Uterine smooth muscle cell (primary cell): ENCODE measurements at places on chromosomes 2 and 18. TPM values are rescaled to one million over a fixed set of nuclear protein-coding genes. Genes with fewer than 3 reads are reported as not detected.

The SPP2 gene
- total RNA-seq: not detected in 2 replicates

The C2orf76 gene
- total RNA-seq: 8.4 and 10.2 TPM in 2 replicates

The SDC1 gene
- 99.2 and 117 TPM in 2 replicates for total RNA-seq

The CRACDL gene
- under 0.01 TPM in 1 of 2 replicates, not detected in the other for total RNA-seq

The CASP10 gene
- total RNA-seq: 4.5 and 6.1 TPM in 2 replicates

The ASTL gene
- total RNA-seq: not detected in 2 replicates

The ELOA2 gene
- not detected in 2 replicates for total RNA-seq

The D2HGDH gene
- 22.7 and 28.5 TPM in 2 replicates for total RNA-seq

The SNTG2 gene
- total RNA-seq: 0.11 TPM in 1 of 2 replicates, not detected in the other

The COLEC11 gene
- under 0.01 TPM in 1 of 2 replicates, not detected in the other for total RNA-seq

The GMPPA gene
- total RNA-seq: 67.4 and 70.6 TPM in 2 replicates

The CPO gene
- total RNA-seq: 0.12 TPM in 1 of 2 replicates, not detected in the other

The INHBB gene
- not detected in 2 replicates for total RNA-seq

The CHN1 gene
- total RNA-seq: 5.4 and 10.8 TPM in 2 replicates

The C1QL2 gene
- not detected in 2 replicates for total RNA-seq

The EN1 gene
- under 0.01 TPM in 1 of 2 replicates, not detected in the other for total RNA-seq

The RESP18 gene
- total RNA-seq: not detected in 2 replicates

The ANKRD30BL gene
- not detected in 2 replicates for total RNA-seq

The STARD6 gene
- total RNA-seq: not detected in 2 replicates

The SPATA3 gene
- not detected in 2 replicates for total RNA-seq

The COL6A3 gene
- total RNA-seq: 1,986 and 2,978 TPM in 2 replicates

The DSC1 gene
- not detected in 2 replicates for total RNA-seq

The CCDC121 gene
- total RNA-seq: 1.7 and 2.0 TPM in 2 replicates

The KCNIP3 gene
- 4.2 and 4.9 TPM in 2 replicates for total RNA-seq

The RND3 gene
- 1,131 and 2,039 TPM in 2 replicates for total RNA-seq
